ENCODE measurements at places on chromosomes 11 and 22. TPM values are rescaled to one million over a fixed set of nuclear protein-coding genes. Genes with fewer than 3 reads are reported as not detected.

The DCPS gene
- total RNA-seq: 29.3 TPM

- peaks cover 28% of the 10 kb centered on the region for H3K4me1 ChIP-seq
- no peak for DNase-seq
- H3K27ac ChIP-seq: peak overlapping the region; percentile 85
- H3K4me3 ChIP-seq: peak overlapping the region; percentile 91
Measured at GRCh38 chr11:124798991-124799347, 1.2 kb downstream of the MSANTD2 start.

The OR8G5 gene
- not detected for total RNA-seq

The TCN2 gene
- 0.64 TPM for total RNA-seq

GRCh38 chr11:110268441-110268840 is 28.0 kb downstream of the RDX start:
- H3K4me3 ChIP-seq: no peak overlapping the region
- peaks cover 11% of the 10 kb centered on the region for H3K4me1 ChIP-seq
- H3K36me3 ChIP-seq: peaks cover 35% of the 10 kb centered on the region

All from activated naive CD8-positive, alpha-beta T cell treated with anti-CD3 and anti-CD28 coated beads for 36 hours (primary cell).